HFFc6 (cell line): ENCODE measurements at places on chromosomes 12 and 14.

- peak; percentile 31 for DNase-seq
Measured at GRCh38 chr12:117857632-117858612, 110.9 kb downstream of the KSR2 start.

GRCh38 chr14:73258845-73259611, 21.7 kb downstream of the PAPLN start:
- no peak for DNase-seq

DNA sequence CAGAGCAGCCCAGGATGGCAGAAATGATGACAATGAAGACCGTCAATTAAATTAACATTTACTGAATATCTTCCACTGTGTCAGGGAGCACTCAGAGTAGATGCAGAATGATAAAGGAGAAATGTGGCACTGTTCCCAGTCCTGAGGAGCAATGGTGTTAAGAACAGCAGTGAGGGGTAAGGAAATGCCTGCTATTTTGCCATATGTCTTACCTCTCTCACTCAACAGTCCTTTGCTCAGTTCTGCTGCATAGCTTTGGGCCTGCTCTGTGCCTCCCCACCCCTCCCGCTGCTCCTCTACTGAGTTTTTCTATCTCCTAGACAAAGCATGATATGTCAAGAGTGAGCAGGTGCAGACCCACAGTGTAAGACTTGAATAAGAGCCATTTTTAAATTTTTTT, 318.8 kb downstream of the NAV3 start:
- no peak for DNase-seq

DNA sequence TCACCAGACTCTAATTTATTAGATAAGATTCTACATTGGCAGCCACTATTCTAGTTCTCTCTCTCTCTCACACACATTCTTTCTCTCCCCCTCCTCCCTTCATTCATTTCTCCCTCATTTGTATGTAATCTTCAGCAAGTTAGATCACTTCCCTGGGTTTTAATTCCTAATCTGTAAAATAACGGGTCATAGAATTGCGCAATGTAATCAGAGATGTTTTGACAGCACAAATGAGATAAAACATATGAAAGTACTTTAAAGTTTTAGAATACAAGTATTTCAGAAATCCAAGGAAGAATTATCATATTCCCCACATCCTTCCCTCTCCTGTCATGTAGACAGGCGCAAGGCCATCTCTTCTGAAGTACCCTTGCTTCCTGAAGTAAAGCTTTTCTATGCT, 21.7 kb downstream of the STYK1 start:
- no peak for DNase-seq

- no peak for DNase-seq
Measured at GRCh38 chr14:23125933-23126524, 7.0 kb upstream of the CEBPE start.

- no peak for DNase-seq
Measured at GRCh38 chr14:38243696-38244240, 12.1 kb downstream of the CLEC14A start.

GRCh38 chr12:3010214-3010930, 51.2 kb downstream of the TEAD4 start:
- no peak for DNase-seq

DNA sequence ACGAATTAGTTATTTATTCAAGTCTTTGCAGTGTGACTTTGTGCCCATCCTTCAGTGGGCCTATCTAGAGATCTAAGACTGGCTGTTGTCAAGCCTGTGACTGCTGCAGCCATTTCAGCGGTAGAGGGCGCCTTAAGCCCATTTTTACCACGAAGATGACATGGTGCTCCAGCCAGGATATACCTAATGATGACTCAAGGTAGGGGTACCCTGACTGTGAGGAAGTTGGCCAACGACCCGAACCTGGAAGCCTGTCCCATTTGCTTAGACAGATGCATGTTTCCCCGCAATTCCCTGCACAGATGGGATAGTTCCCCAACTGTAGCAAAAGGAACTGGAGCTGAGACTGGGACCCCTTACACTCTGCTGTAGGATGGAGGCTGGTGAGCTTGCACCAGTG, 41.3 kb downstream of the RAB3IP start:
- DNase-seq: peak; percentile 27

DNA sequence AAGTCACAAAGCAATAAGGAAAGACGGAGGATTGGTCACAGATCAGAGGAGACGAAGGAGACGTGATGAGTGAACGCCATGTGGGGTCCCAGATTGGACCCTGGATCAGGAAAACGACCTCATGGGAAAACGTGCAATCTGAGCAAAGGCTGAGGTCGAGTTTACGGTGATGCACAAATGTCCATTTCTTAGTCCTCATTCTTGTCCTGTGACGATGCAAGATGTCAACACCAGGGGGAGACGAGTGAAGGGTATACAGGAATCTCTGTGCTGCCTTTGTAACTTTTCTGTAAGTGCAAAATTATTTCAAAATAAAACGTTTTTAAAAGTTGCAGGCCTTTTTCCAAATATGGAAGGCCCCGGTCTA, 329.8 kb downstream of the MED13L start:
- no peak for DNase-seq

DNA sequence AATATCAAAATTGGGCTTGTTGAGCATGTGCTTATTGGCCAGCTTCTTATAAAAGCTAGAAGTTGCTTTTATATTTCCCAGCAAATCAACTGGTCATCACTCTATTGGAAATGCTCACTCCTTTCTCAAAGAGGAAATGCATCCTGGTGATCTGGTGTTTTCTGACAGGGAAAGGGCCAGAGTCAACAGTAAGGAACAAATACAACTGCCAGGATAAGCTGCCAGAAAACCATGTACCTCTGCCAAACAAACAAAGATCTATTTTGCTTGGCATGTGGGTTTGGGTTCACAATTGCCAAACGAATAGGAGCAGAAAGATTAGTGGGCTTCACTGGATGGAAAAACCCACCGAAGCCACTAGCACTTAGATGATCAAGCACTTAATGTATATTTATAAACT, 126.9 kb upstream of the PDZRN4 start:
- no peak for DNase-seq

- no peak for DNase-seq
Measured at GRCh38 chr12:118098911-118099671, 4.7 kb downstream of the VSIG10 start.

- DNase-seq: no peak
Measured at GRCh38 chr12:132395908-132396305, 66.5 kb upstream of the GALNT9 start.

DNA sequence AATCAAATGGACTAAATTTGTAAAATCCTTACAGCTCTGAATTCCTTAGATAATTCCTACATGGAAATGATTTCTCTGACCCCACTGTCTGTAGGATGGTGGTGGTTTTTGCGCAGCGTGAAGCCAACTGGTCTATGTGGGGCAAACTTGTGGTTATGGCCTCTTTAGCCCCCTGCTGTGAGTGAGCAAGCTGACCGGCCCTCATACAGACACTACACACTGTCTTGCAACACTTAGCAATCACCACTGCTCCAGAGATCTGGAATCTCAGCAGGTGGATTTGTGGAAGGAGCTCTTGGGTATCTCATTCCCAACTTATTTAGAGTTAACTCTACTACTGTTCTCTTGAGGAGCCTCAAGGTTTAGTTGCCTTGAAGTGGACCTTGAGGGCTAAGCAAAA, 70.2 kb downstream of the SCN8A start:
- DNase-seq: no peak

DNA sequence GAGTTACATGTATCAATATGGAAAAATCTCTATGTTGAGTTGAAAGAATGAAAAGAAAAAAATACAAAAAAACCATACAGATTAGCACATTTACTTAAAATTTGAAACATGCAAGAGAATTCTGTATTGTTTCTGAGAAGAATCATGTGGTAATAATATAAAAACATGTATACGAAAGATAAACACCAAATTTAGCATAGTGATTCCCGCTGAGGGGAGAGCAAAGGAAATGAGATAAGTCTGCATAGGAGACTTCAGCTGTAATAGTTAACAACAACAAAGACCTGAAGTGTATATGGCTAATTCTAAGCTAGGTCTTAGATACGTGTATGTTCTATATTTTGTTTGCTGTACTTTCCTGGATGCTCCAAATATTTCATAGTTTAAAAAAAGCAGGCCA, 46.5 kb downstream of the FNTB start:
- DNase-seq: no peak

DNA sequence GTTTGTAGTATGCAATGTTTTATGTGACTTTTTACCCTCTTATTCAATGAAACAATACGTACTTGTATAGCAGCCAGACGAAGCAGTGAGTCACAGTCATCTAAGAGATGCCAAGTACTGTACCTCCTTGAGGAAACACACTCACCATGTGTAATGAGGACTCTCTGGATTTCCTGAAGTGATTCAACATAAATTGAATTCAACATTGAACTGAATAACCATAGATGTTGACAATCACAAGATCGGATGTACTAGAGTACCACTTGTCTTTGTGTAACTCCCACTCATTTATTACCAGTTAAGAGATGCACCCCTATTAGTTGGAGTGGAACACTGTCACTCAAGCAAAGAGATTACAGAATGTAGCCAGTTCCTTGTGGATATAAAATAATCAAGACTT, 175.2 kb upstream of the HMGA2 start:
- peak; percentile 98 for DNase-seq
